ENCODE measurements at places on chromosomes 13 and 19.
A peak's percentile ranks its signal among the peaks of the same experiment; 100 is the strongest.

GRCh38 chr19:56476651-56477428 lies at the start of gene ZNF667:
Gene ZNF667, minus strand, starts transcription at chr19:56477345. Its CDS starts 14,975 bp downstream, at chr19:56462370.
- DNase-seq = no peak

- no peak for DNase-seq
Measured at GRCh38 chr19:16133818-16134217, 9.7 kb upstream of the HSH2D start.

DNA sequence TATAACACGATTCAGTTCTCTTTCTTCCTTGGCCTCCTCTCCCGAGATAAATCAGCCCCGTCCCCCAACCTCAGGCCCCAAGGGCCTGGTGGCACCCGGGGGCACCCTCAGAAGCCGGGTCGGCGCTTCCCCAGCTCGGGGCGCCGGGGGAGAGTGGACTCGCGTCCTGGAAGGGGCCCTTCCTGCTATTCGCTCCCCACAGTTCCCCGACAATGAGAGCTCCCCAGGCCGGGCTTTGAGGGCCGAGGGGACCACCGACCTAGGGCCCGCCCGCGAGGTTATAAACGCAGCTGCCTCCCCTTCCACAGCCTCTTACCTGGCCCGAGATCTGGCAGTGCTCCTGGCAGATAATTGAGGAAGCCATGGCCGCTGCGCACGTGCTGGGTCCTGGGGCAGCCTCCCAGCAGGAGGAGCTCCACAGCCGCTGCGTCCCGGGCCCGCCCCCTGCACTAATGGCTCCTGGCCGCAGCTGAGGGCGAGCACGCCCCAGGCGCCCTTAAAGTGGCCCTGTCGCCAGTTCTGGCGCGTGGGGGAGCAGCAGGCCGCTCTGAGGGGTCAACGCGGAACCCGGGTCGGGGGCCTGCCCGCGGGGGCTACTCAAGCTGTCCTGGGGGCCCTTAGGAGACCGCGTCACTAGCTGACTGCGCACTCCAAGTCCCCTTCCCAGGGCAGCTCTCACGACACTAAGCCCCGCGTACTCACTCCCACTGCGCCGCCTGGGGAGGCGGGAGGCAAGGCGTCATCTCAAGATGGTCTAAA lies at the start of gene SOHLH2:
Gene SOHLH2 (minus strand): TSS at position 394 of the 759 bp plus-strand sequence. CDS start 30 bp downstream, at position 364.
- no peak for DNase-seq

- no peak for DNase-seq
Measured at GRCh38 chr19:28883241-28883693, 329.7 kb downstream of the UQCRFS1 start.

DNA sequence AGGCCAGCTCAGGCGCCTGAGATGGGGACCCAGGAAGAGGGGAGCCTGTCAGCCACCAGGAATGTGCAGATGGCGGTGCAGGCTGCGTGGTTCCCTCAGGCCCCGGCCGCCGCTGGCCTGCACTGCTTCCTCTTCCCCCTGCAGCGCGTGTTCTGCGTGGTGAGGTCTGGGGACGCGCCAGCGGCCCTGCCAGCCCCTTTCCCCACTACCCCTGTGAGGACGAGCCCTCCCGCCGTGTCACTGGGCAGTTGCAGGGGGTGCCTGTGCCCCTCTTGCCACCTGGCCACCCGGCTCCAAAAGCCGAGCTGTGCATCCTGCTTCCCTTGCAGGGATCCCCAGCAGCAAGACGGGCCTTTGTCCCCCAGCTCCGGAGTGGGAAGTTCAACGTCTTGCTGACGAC lies 58.4 kb downstream of the SMARCA4 start:
- no peak for DNase-seq

DNA sequence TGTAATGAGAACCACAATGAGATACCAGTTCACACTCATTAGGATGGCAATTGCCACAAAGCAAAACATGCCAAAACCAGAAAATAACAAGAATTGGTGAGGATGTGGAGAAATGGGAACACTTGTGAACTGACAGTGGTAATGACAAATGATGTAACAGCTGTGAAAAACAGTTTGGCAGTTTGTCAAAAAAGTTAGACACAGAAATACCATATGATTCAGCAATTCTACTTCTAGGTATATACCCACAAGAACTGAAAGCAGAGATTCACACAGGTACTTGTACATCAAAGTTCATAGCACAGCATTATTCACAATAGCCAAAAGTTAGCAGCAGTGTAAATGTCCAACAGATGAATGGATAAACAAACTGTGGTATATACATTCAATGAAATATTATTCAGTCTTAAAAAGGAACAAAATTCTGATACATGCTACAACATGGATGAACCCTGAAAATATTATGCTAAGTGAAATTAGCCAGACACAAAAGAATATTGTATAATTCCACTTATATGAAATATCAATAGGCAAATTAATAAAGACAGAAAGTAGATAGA lies 96.5 kb downstream of the UGGT2 start:
- DNase-seq = no peak

GRCh38 chr13:33800646-33801186 lies 17.2 kb upstream of the RFC3 start:
- no peak for DNase-seq

DNA sequence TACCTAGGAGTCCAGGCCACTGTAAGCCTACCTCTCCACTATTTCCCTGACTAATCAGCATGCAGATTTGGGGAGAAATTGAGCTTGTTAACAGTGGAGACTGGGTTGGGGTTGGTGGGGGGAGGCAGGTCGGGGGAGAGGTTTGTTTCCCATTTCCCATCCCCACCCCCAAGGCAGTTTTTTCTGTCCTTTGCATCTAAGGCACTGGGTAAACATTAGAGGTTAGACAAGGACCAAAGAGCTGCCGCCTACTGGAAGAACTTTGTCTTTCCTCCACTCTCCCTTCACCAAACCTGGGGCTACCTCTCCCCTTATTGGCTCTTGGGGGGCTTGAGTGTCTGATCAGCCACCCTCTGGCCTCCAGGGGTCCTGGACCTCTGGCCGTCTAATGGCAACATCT lies 953 bp downstream of the KCNN4 start:
- DNase-seq = no peak

- DNase-seq = no peak
Measured at GRCh38 chr19:38670921-38671398, 23.5 kb downstream of the ACTN4 start.

DNA sequence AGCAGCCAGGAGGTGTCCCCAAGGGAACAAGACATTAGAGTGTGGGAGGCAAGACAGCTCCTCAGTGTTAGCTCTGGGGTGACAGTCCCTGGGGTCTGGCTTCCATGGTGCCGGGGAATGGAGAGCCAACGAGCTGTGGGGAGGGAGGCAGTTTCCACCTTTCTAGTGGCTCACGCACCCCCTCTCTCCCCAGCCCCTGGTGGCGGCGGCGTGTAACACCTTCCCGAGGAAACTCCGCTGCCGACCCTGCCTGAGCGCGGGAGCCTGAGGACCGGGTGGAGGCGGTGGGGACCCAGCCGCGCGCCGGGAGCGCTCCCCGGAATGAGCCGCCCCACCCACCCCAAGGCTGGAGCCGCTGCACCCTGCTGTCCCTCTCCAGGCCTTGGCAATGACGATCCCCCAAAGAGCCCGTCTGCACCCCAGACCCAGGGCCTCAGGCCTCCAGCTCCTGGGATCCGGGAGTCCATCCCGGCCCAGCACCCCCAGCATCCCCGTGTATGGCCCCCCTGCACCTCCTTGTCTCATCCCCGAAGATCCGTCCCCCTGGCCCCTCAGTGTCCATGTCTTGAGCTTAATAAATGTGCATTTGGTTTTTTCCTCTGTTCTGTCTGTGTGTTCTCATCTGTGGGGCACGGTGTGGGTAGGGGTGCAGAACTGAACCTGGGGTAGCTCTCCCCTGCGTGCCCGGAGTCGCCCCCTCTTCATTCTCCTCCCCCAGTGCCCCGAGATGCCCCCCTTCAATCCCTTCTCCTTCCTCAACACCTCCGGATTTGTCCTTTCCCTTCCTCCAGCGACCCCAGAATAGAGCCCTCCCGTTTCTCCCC lies 622 bp upstream of the FXYD5 start:
- peak; percentile 71 for DNase-seq

DNA sequence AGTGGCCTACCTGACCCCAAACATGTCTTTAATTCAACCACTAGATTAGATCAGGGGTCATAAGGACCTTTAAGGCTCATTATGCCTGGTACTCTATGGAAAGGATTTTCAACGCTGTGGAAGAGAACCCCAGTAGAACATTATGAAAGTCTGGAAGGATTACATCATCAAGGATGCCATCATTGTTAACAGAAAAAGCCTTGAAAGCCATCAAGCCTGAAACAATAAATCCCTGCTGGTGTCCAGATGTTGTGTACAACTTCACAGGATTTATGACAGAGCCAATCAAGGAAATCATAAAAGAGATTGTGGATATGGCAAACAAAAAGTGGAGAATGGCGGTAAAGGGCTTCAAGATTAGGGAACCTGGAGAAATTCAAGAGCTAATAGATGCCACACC lies 59.7 kb downstream of the NAA16 start:
- no peak for DNase-seq

DNA sequence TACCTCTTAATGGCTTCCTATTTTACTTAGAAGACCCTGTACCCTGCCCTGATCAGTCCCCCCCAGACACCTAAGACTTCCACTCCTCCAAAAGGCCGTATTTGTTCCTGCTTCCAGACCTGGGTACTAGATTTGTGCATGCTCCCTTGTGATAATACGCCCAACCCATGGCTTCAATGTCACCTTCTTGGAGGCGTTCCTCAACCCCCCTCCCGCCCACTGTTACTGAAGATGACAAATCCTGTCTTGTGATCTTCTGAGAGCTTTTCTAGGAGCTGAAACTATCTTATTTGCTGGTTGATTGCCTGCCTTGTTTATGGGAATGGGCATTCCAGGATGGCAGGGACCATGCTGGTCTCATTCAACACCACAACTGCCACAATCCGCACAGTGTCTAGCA lies 9.4 kb downstream of the SLC25A23 start:
- no peak for DNase-seq

- no peak for DNase-seq
Measured at GRCh38 chr19:5631567-5632240, 8.8 kb downstream of the SAFB start.

DNA sequence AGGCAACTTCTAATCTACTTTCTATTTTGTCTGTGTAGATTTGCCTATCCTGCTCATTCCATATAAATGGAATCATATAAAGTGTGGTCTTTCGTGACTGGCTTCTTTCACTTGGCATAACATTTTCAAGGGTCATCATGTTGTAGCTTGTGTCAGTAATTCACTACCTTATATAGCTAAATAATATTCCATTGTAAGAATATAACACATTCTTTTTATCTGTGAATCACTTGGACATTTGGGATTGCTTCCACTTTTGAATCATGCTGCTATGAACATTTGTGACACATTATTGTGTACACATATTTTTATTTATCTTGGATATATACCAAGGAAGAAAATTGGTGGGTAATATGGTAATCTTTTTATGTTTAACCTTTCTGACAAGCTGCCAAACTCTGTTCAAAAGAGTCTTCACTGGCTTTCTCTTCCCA lies 89.0 kb upstream of the CSNK1A1L start:
- no peak for DNase-seq

GRCh38 chr19:42301646-42302203 lies at the start of gene PRR19:
Gene PRR19, plus strand, starts transcription at chr19:42302132. Its CDS starts 7,453 bp downstream, at chr19:42309585.
- no peak for DNase-seq
